Heart left ventricle (tissue), 16 donors: ENCODE measurements at places on chromosomes 13 and 19. TPM values are rescaled to one million over a fixed set of nuclear protein-coding genes. Genes with fewer than 3 reads are reported as not detected.

SIGLEC8 gene
- total RNA-seq: 0.12 TPM

METTL21C gene
- not detected for total RNA-seq

KLK2 gene
- total RNA-seq: not detected

VSTM1 gene
- not detected for total RNA-seq

C13orf42 gene
- not detected for total RNA-seq

ZNF844 gene
- total RNA-seq: 13.8 TPM

TJP3 gene
- total RNA-seq: not detected

ZNF841 gene
- total RNA-seq: 12.1 TPM

KANK3 gene
- total RNA-seq: 12.3 TPM

ZNF320 gene
- 10.3 TPM for total RNA-seq

LHB gene
- not detected for total RNA-seq

GPR12 gene
- 0.19 TPM for total RNA-seq

CDX2 gene
- total RNA-seq: not detected

LILRB2 gene
- total RNA-seq: 1.1 TPM

BORA gene
- total RNA-seq: 1.2 TPM

MATK gene
- total RNA-seq: 0.20 TPM

ATP4B gene
- not detected for total RNA-seq

LSR gene
- total RNA-seq: 5.0 TPM

ZNF296 gene
- 1.2 TPM for total RNA-seq

SMAD9 gene
- 4.9 TPM for total RNA-seq

ZNF681 gene
- total RNA-seq: 1.0 TPM

NAPSA gene
- total RNA-seq: 0.89 TPM

MISP gene
- total RNA-seq: not detected

TGFBR3L gene
- total RNA-seq: 6.8 TPM

CEACAM1 gene
- total RNA-seq: 2.5 TPM

SLC25A41 gene
- total RNA-seq: not detected
